ENCODE measurements at places on chromosomes 4 and X.

GRCh38 chr4:921830-922331 is 10.2 kb downstream of the GAK start:
- no peak for DNase-seq

- DNase-seq = no peak
Observed at GRCh38 chr4:77023920-77024319, 51.9 kb downstream of the CCNI start.

DNA sequence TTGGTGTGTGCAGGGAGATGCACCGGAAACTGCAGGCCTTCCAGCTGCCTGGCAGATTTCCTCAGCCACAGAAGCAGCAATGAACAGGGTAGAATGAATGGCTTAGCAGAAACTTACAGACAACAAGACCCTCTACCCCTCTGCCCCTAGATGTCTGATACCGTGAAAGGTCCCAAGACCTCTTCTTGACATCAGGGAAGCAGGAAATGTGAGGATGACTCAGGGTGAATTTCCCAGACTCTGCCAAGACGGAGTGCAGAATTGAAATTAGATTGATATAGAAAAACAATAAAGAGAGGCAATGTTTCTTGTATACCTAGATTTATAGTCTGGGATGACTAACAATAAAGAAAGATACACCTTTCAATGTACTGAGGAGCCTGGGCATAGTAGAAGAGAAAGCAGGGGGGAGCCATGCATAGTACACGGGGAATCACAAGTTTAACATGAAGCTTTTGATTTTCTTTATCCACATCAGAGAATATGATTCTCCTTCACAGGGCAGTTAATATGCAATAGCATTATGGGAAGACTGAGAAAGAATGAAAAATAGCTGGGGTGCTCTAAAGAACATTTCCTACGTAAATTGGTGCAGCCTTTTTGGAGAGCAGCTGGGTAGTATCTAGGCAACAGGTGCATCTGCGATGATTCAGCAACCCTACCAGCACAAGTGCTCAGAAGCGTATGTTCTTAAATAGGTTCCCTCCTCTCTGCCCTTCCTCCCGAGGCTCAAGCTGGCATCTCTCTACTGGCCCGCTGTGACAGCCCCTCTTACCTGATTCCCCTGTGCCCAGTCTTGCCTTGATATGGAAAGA is 18.3 kb upstream of the CXCR3 start:
- peak; percentile 27 for DNase-seq

DNA sequence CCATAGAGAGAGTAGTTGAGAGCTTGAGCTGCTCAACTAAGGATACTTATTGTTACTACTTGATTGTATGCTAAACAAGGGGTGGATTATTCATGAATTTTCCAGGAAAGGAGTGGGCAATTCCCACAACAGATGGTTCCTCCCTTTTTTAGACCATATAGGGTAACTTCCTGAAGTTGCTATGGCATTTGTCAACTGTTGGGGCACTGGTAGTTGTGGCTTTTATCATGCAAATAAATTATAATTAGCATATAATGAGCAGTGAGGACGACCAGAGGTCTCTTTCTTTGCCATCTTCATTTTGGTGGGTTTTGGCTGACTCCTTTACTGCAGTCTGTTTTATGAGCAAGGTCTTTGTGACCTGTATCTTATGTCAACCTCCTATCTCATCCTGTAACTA is 1403.5 kb upstream of the PABPC4L start:
- no peak for DNase-seq

DNA sequence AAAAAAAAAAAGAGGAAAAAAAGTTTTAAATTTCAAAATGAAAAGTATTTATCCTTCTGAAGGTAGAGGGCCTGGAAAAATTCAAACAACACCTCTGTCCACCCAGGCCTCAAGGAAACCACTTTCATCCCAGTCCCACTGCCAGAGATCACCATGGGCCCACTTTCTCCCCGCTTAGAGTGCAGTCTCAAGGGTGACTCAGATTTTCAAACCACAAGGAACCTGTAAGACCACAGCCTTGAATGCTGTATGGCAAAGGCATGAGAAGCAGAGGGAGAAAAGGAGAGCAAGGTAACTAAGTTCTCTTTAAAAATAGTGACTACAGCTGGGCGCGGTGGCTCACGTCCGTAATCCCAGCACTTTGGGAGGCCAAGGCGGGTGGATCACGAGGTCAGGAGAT is 87.9 kb upstream of the PACRGL start:
- peak; percentile 68 for DNase-seq

- no peak for DNase-seq
Observed at GRCh38 chr4:81130569-81130968, 84.5 kb downstream of the PRKG2 start.

DNA sequence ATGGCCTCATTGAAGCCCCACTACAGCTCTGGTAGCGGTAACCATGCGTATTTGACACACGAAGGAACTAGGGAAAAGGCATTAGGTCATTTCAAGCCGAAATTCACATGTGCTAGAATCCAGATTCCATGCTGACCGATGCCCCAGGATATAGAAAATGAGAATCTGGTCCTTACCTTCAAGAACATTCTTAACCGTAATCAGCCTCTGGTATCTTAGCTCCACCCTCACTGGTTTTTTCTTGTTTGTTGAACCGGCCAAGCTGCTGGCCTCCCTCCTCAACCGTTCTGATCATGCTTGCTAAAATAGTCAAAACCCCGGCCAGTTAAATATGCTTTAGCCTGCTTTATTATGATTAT is 876 bp downstream of the HPRT1 start:
- peak; percentile 39 for DNase-seq

- DNase-seq = no peak
Observed at GRCh38 chr4:119207051-119207450, 5.5 kb upstream of the USP53 start.

DNA sequence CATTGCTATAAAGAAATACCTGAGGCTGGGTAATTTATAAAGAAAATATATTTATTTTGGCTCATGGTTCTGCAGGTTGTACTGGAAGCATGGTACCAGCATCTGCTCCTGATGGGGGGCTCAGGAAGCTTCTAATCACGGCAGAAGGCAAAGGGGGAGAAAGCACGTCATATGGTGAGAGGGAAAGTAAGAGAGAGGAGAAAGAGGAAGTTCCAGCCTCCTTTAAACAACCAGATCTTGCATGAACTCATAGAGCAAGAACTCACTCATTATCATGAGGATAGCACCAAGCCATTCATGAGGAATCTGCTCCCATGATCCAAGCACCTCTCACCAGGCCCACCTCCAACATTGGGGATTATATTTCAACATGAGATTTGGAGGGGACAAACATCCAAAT is 125.0 kb upstream of the GRPR start:
- DNase-seq = no peak

- DNase-seq = no peak
Observed at GRCh38 chr4:10529291-10530136, 72.3 kb upstream of the ZNF518B start.

DNA sequence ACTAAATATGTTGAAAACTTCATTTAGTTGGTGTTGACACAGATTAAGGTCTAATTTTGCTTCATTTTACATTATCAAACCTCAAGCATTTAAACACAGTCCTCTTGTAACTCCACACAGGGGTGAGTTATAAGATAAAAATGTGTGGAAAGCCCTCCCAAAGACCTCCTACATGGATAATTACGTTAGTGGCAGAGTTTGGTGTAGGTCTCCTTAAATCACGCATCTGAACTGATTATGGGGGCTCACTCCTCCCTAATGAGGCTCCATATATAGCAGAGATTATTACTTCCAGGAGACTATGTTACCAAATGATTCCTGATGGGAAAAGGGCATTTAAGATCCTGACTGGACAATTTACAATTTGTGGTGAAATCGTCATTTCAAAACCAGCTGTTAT is 32.2 kb upstream of the VCX3B start:
- DNase-seq = no peak

DNA sequence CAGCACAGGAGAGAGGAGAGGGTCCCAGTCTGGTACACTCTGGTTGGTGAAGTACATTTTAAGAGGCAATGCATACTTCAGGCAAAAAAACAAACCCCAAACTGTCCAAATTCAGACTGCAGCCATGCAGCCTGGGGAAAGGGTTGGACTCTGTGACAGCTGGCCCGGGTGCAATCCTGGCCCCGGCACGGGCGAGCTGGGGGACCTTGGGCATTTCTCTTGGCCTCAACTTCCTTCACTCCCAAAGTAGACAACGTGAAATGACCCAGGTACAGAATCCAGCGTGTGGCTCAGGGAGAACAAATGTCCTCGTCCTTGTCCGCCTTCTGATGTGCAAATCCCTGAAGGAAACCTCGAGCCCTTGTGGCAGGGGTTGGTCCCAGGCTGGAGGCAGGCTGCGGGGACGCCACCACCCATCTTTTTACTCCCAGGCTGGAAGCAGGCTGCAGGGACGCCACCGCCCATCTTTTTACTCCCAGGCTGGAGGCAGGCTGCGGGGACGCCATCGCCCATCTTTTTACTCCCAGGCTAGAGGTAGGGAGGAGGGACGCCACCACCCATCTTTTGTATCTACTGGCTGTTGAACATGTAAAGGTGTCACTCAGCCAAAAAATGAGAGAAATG is 62.3 kb downstream of the ACOX3 start:
- DNase-seq = no peak

- no peak for DNase-seq
Observed at GRCh38 chrX:46310815-46311497, 234.3 kb downstream of the ZNF674 start.

DNA sequence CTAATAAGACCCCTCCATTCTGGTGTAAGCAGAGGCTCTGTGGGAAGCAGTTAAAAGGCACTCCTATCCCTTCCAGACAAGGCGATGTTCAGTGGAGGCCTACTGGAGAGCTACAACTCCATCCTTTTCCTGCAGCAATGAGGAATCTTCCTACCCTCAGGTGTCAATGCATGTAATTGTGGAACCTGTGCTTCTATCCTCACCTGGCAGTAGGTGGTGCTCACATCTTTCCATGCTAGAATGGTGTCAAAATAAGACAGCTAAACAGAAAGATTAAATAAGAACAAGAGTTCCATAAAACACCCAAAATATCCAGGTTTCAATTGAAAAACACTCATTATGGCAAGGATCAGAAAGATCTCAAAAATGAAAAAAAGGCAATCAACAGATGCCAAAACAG is 224.6 kb downstream of the IL15 start:
- DNase-seq = no peak

DNA sequence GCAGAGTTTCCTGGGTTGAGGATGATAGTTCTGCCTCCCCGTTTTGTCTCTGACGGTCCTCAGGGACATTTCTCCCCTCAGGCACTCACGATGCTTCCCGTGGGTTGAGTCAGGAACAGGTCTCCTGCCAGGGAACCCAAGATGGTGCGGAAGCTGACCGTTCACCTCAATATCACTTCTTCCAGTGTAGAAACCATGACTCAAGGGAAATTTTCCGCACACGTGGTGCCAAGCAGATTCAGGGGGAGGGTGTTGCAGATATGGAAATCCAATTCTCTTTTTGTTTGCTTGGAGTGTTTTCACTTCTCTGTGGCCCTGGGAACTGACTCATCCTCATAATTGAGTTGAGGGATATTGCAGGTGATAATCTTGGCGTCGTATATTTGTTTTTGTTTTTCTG is 46.7 kb downstream of the CXorf49B start:
- DNase-seq = peak; percentile 3

DNA sequence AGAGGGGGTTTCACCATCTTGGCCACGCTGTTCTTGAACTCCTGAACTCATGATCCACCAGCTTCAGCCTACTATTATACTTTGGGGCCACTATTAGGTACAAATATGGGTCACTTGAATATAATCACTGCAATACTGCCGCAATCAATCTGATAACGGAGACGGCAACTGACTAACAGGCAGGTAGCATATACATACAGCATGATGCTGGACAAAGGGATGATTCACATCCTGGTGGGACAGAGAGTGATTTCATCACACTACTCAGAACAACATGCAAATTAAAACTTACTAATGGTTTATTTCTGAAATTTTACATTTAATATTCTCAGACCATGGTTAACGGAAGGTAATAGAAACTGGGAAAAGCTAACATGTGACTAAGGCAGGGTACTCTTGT is 10.9 kb downstream of the LRBA start:
- DNase-seq = peak; percentile 87

DNA sequence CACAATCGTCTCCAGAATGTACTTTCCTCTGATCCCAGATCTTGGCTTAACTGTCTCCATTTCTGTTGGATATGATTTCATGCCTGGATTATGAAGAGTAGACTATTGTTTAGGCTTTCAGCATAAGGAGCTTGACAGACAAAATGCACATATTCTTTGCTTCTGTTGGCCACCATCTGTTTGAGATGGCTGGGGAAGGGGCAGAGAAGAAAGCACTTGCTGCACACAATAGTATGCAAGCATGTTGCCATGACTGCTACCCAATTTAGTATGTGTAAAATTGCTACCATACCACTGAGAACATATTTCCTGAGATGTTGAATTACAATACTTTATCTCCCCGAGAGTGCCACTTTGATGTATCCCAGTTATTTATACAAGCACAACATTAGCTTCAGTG is 127.9 kb upstream of the BMPR1B start:
- DNase-seq = no peak

GRCh38 chr4:20017777-20018115 is 234.0 kb upstream of the SLIT2 start:
- no peak for DNase-seq

DNA sequence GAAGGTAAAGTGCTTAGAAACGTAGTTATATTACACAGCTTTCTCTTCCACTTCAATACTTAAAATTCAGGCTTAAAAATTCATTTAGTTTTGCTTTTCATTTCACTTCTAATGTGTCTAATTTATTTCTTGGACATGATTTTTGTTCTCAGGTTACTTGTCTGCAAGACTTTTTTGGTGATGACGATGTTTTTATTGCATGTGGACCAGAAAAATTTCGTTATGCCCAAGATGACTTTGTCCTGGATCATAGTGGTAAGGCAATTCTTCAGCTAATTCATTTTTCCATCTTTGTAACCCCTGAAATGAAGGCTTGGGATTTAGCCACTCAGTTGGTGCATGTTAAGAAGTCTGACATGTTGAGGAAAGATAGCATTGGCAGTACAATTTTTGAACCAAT is 114.7 kb downstream of the DCLK2 start:
- DNase-seq = no peak

- DNase-seq = no peak
Observed at GRCh38 chr4:38687571-38688011, 23.6 kb downstream of the KLF3 start.

DNA sequence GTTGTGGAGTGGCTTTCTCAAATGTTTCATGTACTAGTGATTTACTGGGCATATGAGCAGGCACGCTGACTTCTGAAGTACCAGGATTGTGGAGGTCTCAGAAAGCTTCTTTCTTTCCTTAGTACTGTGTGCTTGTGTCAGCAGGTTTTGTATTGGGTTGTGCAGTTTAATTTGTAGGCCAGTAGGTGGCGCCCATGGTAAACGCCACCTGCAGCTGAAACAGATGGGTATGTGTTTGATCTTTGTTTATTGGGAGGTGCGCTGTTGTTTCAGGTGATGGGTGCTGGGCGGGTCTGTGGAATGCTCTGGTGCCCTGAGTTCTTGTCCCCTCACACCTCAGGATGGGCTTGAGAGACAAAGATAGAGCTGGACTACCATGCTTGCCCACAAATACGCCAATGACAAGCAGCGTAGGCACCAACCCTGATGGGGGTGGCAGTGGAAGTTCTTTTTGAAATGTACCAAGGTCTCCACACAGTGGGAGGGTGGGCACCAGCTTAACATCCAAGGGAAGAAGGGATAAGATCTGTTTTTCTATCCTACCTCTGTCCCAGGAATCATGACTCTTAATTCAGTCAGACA is 141.5 kb downstream of the RPS6KA6 start:
- DNase-seq = peak; percentile 43

Measured in ELR (cell line).